ENCODE measurements at places on chromosomes 2 and 18.

GRCh38 chr2:148490840-148491439 lies 153.6 kb upstream of the EPC2 start:
- DNase-seq = no peak

GRCh38 chr18:77940566-77940965 lies 690.9 kb downstream of the GALR1 start:
- DNase-seq = no peak

GRCh38 chr2:215418064-215418963 lies 17.6 kb downstream of the FN1 start:
- no peak for DNase-seq

DNA sequence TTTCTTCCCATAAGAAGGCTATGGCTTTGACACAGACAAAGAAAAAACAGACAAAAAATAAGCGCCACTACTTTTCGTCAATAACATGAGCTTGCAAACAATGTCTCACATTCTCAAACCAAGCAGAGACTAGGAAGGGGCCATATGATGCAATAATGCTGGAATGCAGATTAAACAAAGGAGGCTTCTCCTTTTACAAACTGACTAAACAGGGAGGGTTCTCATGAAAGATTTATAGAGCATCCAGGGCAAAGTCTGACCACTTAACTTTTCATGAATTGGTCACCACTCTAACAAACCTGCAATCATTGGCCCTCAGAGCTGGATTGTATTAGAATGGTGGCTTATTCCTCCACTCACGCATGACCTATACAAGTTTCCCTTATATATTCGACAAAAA lies 663.3 kb upstream of the CHAC2 start:
- DNase-seq = peak; percentile 69

GRCh38 chr2:226169751-226170581 lies 629.7 kb downstream of the IRS1 start:
- DNase-seq = no peak

- no peak for DNase-seq
Observed at GRCh38 chr2:57539761-57540160, 506.8 kb upstream of the VRK2 start.

DNA sequence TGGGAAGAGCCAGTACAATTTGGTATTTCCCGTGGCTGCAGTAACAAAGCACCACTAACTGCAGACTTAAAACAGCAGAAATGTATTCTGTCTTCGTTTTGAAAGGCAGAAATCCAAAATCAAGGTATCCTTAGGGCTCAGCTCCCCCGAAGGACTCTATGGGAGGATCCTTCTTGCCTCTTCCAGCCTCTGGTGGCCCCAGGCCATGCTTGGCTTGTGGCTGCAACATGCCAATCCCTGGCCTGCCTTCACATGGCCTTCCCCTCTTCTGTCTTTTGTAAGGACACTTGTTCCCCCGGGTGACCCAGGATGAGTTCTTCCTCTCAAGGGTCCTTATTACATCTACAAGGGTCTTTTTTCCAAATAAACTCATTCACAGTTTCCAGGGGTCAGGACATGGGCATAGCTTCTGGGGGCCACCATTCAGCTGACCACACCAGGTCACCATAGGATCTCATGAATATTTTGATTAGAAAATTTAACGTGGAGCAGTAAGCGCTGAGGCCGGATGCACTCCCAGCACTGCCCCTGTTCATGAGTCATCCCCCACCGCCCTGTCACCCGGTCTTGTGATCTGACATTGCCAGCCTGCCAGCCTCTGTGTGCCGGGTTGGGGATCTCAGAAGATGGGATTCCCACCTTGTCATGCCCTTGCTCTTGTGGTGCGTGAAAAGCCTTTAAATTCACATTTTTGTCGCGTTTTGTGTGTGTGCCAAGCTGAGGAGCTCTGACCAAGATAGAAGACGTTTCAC lies 61.2 kb upstream of the B3GNT7 start:
- no peak for DNase-seq

- DNase-seq = no peak
Observed at GRCh38 chr2:100857341-100857740, 37.4 kb downstream of the NPAS2 start.

- no peak for DNase-seq
Observed at GRCh38 chr2:18395555-18395954, 164.9 kb downstream of the RDH14 start.
